ENCODE measurements at places on chromosomes 12 and 14.

GRCh38 chr14:90274808-90275457, 18.6 kb downstream of the PSMC1 start:
- no peak for DNase-seq

DNA sequence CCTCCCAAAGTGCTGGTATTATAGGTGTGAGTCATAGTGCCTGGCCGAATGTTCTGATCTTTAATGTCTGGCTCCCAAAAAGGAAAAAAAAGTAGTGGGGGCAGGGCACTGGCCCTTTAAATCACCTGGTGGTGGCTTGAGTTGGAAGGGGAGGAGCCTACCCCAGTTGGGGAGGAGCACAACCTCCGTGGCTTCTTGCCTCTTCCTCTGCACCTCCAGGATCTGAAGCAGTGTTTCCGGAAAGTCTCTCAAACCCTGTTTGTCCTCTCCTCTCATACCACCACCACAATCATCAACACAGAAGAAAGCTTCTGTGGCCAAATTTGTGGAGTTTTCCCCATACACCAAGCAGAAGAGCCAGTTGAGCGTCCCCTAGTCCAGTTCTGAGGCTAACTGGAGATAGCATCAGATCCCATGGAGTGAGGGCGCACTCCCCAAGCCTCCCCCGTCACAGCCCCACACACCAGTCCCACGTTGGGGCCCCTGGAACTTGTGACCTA, 24.3 kb upstream of the RCOR1 start:
- no peak for DNase-seq

DNA sequence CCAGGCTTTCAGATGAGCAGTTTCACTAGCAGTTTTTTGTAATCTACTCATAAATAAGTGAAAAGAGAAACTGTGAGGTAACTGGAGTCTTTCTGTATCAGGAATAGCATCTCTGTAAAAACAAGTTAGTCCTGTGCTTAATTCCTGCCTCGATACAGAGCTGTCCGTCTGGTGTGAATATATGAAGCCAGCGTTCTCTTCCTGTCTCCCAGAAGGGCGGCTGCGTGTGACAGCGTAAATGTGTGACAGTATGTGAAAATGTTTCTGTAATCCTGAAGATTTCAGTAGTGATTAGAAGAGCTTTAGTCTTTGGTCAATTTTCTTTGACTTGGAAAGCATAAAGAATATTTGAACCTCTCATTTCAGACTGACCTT, 150.3 kb downstream of the FBXL14 start:
- DNase-seq: no peak

- DNase-seq: no peak
Observed at GRCh38 chr12:26466726-26467125, 271.4 kb downstream of the SSPN start.

DNA sequence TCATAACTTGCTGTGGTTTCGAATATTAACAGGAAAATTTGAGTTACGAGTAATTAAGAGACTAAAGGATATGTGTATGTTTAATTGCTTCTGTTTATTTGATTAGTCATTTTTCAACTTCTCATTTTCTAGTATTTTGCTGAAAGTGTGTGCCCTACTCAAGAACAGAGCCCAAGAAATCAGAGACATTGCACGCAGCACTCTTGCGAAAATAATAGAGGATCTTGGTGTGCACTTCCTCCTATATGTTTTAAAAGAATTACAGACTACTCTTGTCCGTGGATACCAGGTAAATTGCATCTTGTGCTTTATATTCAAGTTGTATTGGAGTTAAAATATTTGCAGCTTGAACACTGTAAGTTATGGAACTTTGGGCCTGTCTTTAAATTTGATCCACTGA, 50.8 kb downstream of the ARL1 start:
- DNase-seq: no peak

GRCh38 chr12:132310181-132311040, 19.0 kb downstream of the GALNT9 start:
- DNase-seq: no peak

DNA sequence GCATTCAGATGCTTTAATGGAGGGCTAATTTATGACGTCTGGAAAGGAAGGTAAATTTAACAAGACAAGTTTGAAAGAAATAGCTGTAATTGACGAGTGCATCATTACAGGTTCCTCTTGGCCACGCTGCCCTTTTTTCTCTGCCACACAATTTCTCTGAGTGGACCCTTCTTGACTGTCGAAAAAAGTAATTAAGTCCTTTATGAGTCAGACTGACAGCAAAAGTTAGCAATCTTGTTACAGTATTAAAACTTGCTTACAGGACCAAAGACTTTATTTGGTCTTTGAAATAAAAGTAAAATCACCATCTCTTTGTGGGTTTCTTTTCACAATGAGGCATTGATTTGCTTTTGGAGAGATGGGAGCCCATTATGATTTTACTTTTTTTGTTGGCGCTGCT, 42.6 kb downstream of the SAMD4A start:
- DNase-seq: no peak

- DNase-seq: no peak
Observed at GRCh38 chr12:118429688-118430383, 53.5 kb downstream of the SUDS3 start.

DNA sequence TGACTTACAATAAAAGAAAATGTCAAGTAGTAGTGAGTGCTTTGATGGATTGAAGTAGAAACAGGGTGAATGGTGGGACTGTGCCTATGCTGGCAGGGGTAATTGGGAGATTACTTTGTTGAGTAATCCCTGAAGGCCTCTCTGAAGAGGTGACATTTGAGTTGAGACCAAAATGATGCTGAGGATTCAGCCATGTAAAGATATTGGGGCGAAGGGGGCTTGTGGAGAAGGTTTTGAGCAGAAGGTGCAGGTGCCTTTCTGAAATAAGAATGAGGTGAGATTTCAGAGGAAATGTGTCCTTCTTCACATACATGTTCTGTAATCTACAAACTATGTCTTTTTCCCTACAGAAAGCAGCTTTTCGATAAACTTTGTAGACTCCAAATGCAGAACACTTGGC, 8.0 kb downstream of the GNG2 start:
- no peak for DNase-seq

All from fibroblast of skin of left quadriceps (primary cell).